ENCODE measurements at places on chromosomes 16 and 17. TPM values are rescaled to one million over a fixed set of nuclear protein-coding genes. Genes with fewer than 3 reads are reported as not detected.

Gene IFT20
- 46.2 TPM for total RNA-seq

Gene TBC1D3
- total RNA-seq: not detected

Gene SRCIN1
- not detected for total RNA-seq

Gene SETD1A
- 5.0 TPM for total RNA-seq

Gene CDH11
- total RNA-seq: 338 TPM

Gene CFDP1
- 37.9 TPM for total RNA-seq

Gene DLX4
- not detected for total RNA-seq

Gene ZNF385C
- not detected for total RNA-seq

Gene TBCD
- 36.9 TPM for total RNA-seq

Gene PIGQ
- 33.5 TPM for total RNA-seq

Measured in placental pericyte (primary cell).